Activated T-helper 1 cell treated with Interleukin-2 at 50 U/mL for 16 hours (primary cell): ENCODE measurements at places on chromosomes 2 and 18.

- DNase-seq = no peak
Measured at GRCh38 chr2:159546039-159546438, 70.3 kb downstream of the BAZ2B start.

- no peak for DNase-seq
Measured at GRCh38 chr2:196166876-196167275, 4.5 kb downstream of the STK17B start.

DNA sequence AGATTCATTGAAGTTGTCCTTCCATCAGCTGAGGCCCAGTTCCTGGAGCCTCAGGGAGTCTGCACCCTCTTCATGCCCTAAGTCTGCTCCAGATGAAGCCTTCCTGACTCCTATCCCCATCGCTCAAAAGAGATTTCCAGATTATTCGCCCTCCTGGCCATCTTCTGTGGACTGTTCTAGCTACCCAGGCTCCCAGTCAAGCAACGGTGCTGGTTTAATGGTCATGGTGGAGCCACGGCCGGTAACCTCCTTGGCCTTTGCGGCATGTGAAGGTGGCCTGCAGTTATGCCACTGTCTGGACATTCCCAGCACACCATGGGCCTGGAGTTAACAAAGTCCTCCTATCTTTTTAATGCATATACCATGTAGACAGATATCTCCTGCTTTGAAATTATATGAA is 140.1 kb upstream of the ASB18 start:
- DNase-seq = no peak

DNA sequence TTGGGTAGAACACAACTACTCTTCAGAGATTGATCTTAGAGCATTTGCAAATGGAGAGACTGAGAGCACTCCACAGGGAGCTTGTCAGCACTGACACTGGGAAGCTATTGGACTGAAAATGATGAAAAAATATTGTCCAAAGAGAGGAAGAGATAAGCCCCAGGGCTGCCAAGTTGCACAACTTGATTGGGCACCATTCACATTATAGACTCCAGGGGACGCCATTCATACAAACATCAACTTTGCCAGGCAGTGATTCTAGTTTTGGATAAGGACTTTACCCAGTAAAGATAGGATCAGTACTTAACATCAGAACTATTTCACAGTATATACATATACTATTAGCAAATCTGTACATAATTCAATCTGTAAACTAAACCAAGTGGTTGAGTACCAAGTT is 79.6 kb upstream of the MYCN start:
- DNase-seq = no peak

- DNase-seq = no peak
Measured at GRCh38 chr2:231701456-231702373, 6.6 kb upstream of the PTMA start.

- DNase-seq = no peak
Measured at GRCh38 chr18:59263661-59264060, 9.6 kb downstream of the RAX start.

DNA sequence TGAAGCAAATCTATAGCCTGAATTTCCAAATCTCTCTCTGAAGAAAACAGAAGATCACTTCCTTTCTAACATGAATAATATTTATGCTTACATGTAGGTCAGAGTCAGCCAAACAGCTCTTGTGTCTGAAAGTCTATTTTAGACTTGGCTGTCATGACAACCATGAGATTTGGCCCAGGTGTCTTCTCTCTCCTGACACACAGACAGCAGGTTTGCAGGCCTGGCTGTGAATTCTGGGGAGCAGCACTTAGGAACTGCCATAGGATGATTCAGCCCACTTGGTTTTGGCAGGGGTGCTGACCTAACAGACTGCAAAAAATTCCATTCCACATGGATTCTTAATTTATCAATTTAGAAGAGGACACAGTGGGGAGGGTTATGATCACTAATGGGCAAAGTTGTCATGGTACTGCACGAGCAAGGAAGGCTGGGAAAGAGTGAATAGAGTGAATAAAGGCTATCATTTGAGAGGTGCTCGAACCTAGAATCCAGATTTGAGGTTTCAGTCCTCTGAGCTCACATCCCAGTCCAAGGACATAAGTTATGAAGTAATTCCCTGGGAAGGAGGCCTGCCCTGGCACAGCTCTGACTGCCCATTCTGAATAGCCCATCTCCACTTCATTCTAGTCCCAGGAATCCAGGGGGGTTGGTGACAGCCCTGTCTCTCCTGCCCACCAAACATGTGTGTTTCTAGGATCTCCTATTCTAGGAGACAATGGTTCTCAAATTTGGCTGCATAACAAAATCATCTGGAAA is 453.9 kb upstream of the TRIB2 start:
- DNase-seq = no peak

- no peak for DNase-seq
Measured at GRCh38 chr2:112629823-112630222, 15.9 kb upstream of the SLC20A1 start.

DNA sequence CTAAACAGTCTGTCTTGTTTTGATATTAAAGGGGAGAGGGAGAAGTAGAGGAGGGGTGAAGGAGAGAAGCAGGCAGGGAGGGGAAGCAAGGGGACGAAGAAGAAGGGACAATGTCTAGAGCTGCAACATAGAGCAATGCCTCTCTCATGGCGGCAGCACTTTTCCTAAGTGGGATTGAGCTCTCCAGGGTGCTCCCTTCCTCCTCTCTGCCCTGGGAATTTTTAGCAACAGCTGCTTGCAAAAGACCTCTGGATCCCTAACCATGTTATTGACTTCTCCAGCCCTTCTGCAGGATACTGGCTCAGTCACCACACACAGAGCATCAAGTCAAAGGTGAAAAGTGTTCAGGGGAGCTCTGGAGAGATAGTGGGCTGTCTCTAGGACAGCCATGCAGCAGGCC is 734.9 kb downstream of the EPHA4 start:
- DNase-seq = no peak
